Chondrocyte (in vitro differentiated cells): ENCODE measurements at places on chromosomes 4 and X.

DNA sequence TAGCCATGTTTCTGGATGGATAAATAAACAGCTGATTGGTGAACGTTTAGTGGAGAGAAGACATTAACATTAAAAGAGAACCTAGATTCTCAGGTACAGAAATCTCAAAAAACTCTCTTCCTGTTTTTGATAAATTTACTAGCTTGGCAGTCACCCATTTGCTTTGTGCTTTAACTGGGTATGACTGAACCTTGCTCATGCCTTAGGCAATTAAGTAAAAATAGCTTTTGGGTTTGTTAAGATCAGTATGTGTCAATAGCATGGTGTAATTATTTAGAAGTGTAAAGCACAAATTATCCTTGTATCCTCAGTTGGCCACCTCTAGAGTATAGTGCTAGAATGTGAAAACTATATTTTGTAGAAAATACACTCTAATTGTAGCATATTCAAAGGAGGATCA is 200.0 kb downstream of the CFAP299 start:
- DNase-seq, result no peak

- no peak for DNase-seq
These were observed 19.3 kb downstream of the ARHGEF6 start for GRCh38 chrX:136761421-136761820.

DNA sequence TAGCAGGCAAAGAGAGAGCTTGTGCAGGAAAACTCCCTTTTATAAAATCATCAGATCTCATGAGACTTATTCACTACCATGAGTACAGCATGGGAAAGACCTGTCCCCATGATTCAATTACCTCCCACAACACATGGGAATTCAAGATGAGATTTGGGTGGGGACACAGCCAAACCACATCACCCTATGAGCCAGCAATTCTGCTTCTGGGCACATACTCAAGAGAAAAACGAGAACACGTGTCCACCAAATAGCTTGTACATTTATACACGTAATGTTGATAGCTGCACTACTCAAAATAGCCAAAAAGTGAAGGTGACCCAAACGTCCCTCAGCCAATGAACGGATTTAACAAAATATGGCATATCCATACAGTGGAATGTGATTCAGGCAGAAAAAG is 94.5 kb upstream of the DHRSX start:
- DNase-seq, result no peak

- no peak for DNase-seq
These were observed 9.7 kb downstream of the JADE1 start for GRCh38 chr4:128819082-128819742.

- no peak for DNase-seq
These were observed 6.8 kb downstream of the ATP2B3 start for GRCh38 chrX:153524234-153524633.

- no peak for DNase-seq
These were observed 125.2 kb downstream of the GUCY2F start for GRCh38 chrX:109356684-109357083.

- DNase-seq, result no peak
These were observed 124.7 kb upstream of the C1QTNF7 start for GRCh38 chr4:15303052-15303641.

DNA sequence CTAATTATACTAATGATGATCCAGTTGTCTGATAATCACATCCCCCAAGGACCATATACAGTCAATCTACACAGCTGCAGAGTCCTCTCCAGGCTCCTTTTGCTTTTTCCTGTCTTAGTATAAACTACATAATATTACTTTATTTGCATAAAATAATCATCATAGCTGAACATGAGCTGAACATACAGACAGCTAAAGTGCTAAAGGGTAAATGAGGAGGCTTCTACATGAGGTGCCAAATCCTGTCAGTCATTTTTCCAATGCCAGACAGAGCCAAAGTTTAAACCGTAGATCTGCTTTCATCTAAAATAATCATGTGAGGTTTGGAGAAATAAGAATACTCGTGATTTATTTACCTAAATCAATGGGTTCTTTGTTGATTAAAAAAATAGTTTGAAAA is 1530.1 kb upstream of the PABPC4L start:
- no peak for DNase-seq

DNA sequence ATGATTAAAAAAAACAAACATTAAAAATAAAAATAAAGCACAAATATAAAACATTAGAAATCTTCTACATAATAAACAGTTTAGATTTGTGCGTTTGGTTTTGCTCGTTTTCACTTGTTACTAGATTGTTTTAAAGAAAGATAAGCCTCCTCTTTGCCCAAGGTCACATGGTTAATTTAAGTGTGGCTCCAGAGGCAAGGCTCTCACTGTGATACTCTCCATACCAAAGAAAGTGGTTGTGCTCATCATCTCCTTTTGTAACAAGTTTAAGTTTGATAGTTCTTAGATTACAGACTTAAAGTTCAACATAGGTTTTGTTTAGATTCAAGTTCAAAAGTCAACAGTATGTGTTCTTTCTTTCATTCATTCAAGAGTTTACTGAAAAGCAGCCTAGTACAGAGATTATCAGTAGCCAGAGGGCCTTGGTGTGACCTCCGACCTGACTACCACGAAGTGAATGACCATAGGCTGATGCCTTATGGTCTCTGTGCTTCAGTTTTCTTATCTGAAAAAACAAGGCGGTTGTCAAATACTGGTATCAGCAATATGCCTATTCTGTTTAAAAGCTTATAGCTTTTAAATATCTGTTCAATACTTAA is 133.2 kb downstream of the ZAR1 start:
- DNase-seq, result no peak

- no peak for DNase-seq
These were observed 27.6 kb downstream of the CLCN5 start for GRCh38 chrX:49949961-49950360.

DNA sequence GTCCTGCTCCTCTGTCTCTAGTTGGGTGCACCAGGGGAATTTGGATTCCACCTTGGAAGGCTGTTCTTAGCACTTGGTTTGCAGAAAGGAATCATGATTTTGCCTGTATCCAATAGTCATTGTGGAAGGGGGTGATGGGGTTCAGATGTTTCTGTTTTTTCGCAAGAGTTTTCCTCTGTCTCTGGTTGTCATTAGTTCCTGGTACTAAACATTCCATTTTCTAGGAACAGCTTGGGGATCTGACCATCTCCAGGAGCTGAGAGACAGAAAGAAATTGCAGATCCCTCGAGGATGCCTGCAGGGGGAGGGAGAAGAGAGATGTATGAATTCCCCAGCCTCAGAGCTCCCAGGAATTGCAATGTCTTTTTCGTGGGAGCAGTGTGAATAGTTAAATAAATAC is 70.9 kb downstream of the CYTL1 start:
- DNase-seq, result no peak

- DNase-seq, result no peak
These were observed 1833.0 kb upstream of the PCDH10 start for GRCh38 chr4:131316086-131316485.

DNA sequence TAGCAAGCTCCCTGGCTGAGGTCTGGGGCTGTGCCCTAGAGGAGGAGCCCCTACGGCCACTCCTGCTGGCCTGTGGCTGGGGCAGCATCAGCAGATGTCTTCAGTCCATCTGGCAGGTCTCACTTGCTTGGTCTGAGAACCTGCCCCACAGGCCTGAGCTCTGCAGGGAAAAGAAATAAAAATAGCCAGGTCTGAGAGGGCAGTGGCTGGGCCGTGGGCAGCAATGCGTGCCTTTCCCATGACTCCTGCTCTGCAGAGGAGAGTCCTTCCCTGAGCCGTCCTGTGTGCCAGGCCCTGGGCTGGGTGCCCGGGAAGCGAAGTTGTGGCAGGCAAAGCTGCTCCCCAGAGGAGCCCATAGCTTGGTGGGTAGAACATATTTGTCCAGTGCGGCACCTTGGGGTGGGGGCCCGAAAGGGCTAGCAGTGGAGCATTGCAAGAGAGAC is 11.3 kb upstream of the KIAA0232 start:
- DNase-seq, result no peak

- no peak for DNase-seq
These were observed 1629.2 kb upstream of the ADGRL3 start for GRCh38 chr4:59570860-59571476.

DNA sequence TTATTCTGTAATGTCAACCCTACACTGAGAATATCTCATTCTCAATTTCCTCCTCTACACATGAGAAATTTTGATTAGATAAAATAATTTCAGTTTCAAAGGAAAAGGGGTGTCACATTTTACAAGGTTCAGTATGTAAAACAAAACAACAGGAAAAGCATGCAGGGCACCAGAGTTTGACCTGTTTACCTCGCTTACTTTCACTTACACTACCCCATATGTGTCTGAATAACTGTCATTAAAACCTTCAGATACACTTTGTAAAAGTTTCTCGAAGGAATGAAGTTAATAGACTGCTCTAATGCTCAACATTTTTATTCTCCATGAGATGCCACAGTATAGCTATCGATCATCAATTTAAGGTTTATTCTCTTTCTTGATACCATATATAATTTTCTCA is 12.3 kb upstream of the PCDH10 start:
- DNase-seq, result no peak

DNA sequence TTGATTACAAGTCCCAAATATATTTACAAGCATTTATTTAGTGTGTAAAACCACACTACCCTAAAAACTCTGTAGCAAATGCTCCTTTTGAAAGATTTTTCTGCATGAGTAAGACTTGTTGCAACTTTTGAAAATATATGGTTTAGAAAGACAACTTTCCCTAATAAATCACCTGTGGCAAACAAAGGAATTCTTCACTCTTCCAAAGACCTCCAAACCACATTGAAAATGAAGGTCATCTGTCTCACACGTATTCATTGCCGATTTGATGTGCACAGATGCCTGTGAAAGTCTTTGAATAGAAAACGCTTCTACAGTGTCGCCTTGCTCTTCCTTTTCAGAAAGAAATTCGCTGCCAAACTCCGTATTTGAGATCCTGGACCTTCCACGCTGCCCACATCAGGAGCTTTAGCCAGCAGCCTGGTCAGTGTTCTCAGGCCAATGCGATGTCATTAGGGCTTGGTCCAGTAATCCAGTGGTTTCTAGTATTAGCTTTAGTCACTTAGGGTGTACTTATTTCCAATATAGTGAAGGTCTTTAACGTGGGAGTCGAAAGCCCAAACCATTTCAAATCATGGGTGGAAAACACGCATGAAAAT is 22.2 kb downstream of the SPINK2 start:
- DNase-seq, result no peak

- no peak for DNase-seq
These were observed 14.3 kb downstream of the FGFR3 start for GRCh38 chr4:1807332-1807777.

- DNase-seq, result no peak
These were observed 111.5 kb downstream of the LARP7 start for GRCh38 chr4:112748352-112748878.

- no peak for DNase-seq
These were observed 45.2 kb downstream of the ADH5 start for GRCh38 chr4:99043346-99043745.

GRCh38 chr4:155609455-155610059 is 57.1 kb upstream of the GUCY1A1 start:
- no peak for DNase-seq

GRCh38 chrX:120302434-120302833 is 8.8 kb downstream of the TMEM255A start:
- no peak for DNase-seq

DNA sequence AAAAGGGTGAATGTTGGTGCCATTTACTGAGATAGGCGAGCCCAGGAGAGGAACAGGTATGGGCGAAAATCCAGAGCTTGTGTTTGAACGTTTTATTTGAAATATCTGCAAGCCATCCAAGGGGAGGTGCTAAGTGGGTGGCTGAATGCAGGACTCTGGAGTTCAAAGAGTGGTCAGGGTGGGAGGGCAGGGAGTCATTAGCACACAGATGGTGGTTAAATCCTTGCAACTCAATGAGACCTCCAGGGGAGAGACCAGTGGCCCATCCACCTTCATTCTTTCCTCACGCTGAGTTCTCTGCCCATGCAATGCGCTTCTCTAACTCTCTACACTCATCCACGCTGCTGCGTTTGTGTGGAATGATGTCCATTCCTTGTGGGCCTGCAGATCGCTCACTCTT is 101.1 kb downstream of the VCX3B start:
- no peak for DNase-seq

DNA sequence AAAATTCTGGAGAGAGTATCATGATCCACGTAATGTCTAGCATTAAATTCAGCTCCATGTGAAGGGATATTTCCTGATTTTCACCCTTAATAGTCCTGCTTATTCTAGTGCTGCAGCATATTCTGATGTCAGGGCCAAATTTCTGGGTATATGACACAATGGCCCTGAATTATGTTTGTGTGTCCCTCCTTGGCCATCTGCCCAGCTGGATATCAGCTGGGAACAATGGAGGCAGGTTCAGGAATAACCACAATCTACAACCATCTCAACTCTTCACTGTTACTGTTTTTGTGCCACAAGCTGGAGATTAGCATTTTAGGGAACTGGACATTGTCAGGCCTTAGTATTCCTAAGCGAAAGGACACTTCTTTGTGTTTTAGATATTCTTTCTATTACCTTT is 3.5 kb downstream of the GLRB start:
- no peak for DNase-seq

DNA sequence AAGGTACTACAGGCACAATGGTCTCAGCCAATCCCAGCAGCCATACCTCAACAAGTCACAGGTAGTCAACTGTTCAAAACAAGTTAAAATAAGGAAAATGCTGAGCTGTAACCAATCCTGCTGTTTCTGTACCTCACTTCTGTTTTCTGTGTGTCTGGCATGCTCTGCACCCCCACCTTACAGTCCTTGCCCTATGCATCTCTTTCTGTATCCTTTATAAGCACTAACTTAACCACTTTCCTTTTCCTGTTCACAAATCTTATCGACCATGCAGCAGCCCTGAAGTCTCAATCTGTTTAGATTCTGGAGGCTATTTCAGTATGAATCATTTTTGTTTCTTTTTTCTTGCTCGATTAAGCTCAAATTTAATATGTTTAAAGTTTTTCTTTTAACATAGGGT is 12.5 kb upstream of the FAM13A start:
- no peak for DNase-seq

DNA sequence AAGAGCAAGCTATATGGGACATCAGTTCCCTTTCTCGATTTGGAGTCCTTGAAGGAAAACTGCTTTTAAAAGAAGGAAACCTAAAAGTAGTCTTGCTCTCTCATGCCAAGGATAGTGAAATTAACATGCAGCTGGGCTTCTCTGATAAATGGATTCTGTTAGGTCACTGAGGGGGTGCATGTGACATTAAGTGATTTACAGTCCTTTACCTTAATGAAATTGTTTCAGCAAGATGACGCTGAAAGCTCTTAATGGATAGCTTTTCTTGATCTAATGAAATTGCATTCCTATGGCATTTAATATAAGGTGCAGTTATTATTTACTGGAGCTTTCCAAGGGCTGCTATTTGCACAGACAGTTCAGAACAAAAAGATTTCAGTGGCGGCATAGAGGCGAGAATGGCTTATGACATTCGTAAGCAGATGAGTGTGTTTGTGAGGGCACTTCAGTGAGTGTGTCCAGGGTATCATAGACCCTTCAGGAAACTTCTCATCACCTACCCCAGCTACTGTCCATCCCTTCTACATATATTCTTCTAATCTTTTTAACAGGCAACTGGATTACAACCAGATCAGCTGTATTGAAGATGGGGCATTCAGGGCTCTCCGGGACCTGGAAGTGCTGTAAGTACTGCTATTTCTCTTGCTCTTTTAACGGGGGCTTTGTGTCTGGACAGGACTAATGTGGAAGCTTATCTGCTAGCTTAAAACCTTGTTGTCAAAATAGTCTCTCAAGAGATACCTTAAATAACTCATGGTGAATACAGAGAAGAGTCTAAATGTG is 219.9 kb upstream of the PACRGL start:
- no peak for DNase-seq

GRCh38 chr4:7860600-7861163 is 79.0 kb downstream of the AFAP1 start:
- no peak for DNase-seq
